ENCODE measurements at places on chromosomes 4 and X. TPM values are rescaled to one million over a fixed set of nuclear protein-coding genes. Genes with fewer than 3 reads are reported as not detected.

Gene EREG
- 15.6 TPM for total RNA-seq

Gene FANCB
- total RNA-seq = 2.4 TPM

Gene SMIM31
- total RNA-seq = not detected

Gene CITED1
- total RNA-seq = not detected

Gene PDCL2
- 0.24 TPM for total RNA-seq

Gene FRYL
- 52.1 TPM for total RNA-seq
